ENCODE measurements at places on chromosomes 1 and 21.

GRCh38 chr1:24849672-24850295, 80.3 kb downstream of the RUNX3 start:
- no peak for DNase-seq

DNA sequence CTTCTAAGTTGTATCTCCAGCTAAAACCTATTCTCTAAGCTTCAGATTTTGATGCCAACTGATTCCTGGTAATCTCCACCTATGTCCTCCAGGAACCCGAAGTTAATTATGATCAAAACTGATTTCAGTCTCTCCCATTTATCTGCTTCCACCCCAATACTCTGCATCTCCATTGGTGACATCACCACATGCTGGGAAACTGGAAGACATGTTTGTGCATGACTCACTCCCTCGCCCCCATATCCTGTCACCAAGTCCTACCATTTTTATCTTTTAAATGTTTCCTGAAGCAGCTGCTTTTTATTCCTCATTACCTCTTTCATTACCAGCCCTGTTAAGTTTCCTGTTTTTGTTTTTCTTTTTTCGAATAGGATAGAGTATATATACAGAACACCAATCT, 228.5 kb downstream of the LRRC40 start:
- no peak for DNase-seq

- DNase-seq = no peak
These were observed 16.6 kb upstream of the SLFNL1 start for GRCh38 chr1:41038110-41038509.

- no peak for DNase-seq
These were observed 11.1 kb downstream of the BARHL2 start for GRCh38 chr1:90705956-90706355.

- no peak for DNase-seq
These were observed 52.5 kb downstream of the MDM4 start for GRCh38 chr1:204568576-204569315.

GRCh38 chr21:42414928-42415769, 11.4 kb downstream of the UBASH3A start:
- DNase-seq = peak; percentile 95
